RCC 7860 (cell line): ENCODE measurements at places on chromosomes 5 and 9.

- DNase-seq, result no peak
Measured at GRCh38 chr5:157523976-157524375, 51.6 kb downstream of the ADAM19 start.

- DNase-seq, result no peak
Measured at GRCh38 chr5:34580983-34581382, 75.1 kb upstream of the RAI14 start.

DNA sequence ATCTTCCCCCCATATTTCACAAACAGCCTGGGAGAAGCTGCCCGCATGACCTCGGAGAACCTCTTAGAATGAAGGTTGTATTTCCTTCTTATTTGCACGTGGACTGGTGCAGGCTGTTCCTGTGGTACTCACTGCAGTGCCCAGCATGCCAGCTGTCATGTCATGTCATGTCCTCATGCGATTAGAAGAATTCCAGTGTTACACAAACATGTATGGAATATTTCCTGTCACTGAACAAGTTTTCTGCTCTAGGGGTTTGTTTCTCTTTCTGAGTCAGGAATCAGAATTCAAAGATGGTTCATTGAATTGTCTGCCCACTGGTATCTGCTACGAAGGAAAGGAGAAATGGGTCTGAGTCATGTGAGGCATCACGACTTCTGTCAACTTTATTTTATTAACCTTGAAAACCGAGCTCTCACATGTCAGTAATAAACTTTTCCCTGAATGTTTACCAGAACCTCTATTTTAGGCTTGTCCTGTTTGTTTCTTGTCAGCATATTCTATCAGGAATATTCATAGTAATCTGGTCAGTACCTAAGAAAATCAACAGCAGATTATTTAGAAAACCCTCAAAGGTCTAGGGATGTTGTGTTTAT lies 415.6 kb downstream of the GADD45G start:
- no peak for DNase-seq

DNA sequence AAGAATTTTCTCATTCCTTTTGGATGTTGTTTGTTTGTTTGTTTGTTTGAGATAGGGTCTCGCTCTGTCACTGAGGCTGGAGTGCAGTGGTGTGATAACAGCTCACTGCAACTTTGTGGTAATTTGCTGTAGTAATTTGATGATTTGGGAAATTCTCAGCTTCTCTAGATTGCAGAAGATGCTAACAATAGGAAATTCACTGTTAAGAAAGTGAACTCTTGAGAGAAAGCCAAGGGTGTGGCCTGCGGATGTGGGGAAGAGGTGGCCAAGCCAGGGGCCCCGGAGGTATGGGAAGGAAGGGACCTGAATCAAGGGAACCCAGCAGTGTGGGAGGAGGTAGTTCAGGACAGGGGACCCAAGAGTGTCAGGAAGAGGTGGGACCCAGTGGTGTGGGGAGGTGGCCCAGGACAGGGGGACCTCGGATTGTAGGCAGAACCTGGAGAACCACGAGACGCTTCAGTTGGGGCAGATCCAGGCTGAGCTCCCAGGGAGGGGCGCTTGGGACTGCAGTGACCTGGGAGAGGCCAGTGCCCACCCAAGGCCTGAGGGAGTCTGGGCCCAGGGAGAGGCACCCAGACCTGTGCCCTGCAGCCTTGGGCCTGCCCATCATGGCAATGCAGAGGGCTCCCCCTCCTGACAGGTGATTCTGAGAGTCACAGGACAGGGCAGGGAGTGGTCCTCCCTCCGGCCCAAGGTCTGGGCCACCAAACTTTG lies 5.6 kb upstream of the LCN2 start:
- DNase-seq, result no peak
